ENCODE measurements at places on chromosomes 2 and 18.

GRCh38 chr2:120939595-120940318 is 204.1 kb downstream of the GLI2 start:
- no peak for DNase-seq

DNA sequence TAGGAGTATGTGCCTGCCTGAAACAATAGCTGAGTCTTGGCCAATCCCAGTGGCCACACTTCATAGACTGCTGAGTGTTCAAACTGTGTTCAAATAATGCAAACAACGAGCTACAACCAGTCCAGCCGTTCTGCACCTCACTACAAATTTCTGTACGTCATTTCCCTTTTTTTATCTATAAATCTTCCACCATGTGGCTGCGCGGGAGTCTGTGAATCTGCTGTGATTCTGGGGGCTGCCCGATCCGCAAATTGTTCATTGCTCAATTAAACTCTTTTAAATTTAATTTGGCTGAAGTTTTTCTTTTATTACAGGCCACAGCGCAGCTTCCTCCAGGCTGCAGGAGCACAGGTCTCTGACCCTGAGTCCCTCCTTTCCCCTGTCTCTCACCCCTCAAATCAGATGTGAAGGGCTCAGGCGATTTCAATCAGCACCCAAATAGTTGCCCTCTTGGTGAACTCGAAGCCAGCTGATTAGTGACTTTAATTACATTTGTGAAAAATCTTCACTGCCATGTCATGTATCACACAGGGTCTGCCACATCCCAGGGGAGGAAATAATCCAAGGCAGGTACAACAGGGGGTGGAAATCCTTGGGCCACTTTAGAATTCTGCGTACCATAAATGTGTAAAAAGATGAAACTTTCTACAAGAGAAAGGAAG is 145.6 kb downstream of the NDUFA10 start:
- no peak for DNase-seq

GRCh38 chr2:44751754-44752479 is 189.6 kb upstream of the SIX3 start:
- no peak for DNase-seq

DNA sequence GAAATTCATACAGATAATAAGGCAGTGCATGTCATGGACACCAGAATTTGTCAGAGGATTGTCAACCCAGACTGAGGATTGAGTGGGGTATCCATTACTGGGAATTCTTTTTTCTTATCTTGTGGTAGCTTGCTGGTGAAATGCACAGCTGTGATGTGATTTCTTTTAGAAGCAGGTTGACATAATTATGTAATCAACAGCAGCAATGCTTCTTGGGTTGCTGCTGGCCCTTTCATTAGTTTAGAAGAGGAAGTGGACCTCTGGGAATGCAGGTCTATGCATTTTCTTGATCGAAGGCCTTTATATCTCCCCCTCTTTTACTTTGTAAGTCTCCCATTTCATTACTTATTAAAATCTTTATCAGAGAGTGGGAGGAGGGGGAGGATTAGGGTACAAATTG is 319.9 kb downstream of the AGPS start:
- no peak for DNase-seq

- no peak for DNase-seq
Observed at GRCh38 chr2:119282146-119282995, 58.7 kb downstream of the STEAP3 start.

DNA sequence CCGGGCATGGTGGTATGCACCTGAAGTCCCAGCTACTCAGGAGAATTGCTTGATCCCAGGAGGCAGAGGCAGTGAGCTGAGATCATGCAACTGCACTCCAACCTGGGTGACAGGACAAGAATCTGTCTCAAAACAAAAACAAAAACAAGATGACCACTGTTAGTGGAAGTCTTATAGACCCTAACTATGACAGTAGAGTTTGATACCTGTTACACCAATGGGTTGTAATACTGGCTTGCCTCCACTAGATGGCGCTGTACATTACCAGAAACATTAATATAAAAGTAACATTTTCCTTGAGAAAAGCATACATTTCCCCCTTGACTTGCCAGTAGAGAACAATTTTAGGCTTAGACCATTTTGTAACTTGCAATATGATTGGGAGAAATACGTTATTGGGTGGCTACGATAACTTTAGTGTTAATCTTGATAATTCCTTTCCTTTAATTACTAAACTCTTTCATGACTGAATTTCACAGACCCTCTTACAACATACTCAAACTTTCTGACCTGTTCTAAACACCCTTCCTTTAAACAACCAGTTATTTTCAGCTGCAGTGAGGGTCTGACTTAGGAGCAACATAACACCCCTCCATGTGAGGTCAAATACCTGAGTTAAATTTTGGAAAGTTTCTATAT is 19.5 kb downstream of the SLC25A52 start:
- DNase-seq = no peak

- no peak for DNase-seq
Observed at GRCh38 chr18:59690186-59690982, 6.8 kb downstream of the CCBE1 start.

DNA sequence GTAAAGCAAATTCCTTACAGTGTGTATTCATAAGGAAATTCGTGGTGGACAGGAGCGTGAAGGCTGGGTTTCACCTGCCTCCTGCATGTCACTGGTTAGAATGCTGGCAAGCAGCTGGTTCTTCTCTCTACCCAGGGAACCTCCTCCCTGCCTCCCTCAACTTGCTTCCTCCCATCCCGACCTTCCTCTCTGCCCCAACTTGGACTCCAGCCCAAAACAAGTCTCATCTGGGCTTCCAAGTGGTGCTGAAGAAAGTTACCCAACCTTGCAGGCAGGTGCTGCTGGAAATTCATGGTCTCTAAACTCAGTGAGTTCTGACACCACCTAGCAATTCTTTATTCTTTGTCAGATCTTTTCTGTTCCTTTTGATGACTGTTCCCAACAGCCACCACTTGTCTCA is 184.5 kb downstream of the BCL2 start:
- DNase-seq = no peak

- no peak for DNase-seq
Observed at GRCh38 chr2:118292991-118293390, 204.7 kb downstream of the INSIG2 start.

DNA sequence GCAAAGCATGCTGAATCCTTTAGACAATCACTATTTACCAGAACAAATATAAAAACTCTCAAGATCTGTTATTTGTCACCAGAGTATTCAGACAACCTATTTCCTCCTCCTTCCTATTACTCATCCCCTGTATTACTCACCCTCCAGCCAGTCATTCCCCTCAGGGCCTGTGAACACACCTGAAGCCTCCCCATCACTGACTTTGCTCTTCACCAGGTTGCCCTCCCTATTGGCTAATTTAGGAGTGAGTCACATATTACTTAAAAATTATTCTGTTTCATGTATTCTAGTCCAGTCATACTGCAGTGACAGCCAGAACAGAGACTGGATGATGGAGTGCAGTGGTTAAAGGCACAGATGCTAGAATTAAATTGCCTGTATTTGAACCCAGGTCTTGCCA is 3.7 kb upstream of the ATG16L1 start:
- no peak for DNase-seq

DNA sequence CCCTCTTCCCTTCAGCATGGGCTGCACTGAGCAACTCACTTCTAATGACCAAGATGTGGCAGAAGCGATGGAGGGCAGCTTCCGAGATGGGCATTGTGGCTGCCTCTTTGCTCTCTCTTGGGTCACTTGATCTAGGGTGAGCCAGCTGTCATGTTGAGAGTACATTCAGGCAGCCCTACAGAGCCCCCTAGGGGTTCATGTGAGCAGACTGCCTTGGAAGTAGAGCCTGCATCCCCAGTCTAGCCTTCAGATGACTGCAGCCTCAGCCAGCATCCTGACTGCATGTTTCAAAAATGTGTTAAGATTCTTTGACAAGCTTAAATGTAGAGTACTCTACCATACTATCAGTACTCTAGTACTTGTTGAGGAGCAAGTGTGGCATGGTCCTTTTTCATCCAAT is 143.9 kb downstream of the NCK2 start:
- DNase-seq = no peak

DNA sequence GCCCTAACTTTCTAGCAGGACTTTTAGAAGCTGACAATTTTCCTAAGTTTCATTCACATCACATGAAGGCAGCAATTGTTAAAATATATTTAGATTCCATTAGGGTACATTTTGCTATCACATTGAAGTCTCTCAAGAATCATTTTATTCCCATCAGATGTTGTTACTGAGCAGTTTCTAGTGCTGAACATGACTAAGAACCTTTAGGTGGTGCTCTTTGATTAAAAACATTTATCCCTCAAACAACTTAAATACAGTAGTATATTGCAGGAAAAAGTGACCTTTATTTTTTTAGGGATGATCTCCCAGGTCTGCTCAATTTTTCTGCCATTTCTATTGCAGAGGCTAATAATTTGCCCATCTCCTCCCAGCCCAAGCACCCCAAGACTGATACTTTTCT is 22.9 kb upstream of the NARS1 start:
- DNase-seq = no peak

GRCh38 chr2:21019000-21019677 is 24.7 kb downstream of the APOB start:
- no peak for DNase-seq

DNA sequence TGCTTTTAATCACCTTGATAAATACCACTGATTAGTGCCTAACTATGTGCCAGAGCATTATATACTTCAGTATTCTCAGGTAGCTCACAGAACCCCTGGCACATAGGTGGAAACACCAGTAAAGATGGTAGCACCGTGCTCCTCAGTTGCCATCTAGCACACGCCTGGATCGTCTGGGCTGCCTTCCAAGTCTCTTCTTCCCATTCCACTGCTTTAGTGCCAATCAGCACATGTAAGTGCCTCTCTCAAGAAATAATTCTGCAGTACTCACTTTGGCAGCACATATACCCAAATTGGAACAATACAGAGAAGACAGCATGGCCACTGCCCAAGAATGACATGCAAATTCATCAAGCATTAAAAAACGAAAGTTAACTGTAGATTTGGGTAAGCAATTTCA is 13.0 kb downstream of the POLR2D start:
- no peak for DNase-seq

DNA sequence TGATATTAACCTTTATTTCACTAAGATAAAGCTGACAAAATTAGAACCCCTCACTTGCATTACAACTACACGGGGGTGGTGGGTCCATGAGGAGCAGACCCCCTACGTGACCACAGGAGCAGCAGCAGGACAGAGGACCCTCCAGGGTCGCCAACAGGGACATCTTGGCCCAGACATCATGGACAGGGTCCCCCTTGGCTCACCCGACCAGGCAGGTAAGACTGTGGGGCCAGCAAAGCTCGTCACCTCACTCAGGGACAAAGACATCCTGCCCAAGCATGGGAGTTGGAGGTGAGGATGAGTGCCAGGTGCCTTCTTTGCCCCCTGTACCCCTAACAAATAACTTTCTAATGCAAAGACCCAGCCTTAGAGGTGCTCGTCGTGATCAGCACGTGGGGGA is 111.3 kb upstream of the RAB6C start:
- no peak for DNase-seq

- DNase-seq = no peak
Observed at GRCh38 chr18:13481820-13482617, 244.3 kb downstream of the FAM210A start.

GRCh38 chr2:234761910-234762309 is 189.9 kb upstream of the SH3BP4 start:
- DNase-seq = no peak

DNA sequence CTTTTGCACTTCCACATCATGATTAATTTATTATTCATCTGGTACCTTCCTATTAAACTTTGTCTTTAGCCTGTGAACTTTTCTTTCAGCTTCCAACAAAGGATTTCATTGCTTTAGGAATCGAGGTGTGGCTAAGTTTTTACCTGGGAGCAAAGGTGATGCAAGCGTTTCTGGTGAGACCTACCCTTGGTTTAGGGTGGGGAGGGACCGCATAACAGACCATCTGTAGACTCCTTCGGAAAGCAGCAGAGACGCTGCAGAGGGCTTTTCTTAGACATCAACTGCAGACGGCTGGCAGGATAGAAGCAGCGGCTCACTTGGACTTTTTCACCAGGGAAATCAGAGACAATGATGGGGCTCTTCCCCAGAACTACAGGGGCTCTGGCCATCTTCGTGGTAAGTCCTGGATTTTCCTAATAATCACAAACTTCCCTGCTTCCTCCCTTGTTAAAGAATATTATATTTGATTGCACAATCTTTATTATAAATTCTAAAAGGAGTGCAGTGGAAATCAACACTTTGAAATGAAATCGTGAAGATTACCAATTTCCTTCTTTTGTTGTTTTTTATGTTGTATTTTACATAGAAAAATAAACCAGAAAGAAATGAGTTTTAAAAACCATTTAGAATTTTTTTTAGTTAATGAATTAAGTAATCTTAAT is at the start of gene DSG3:
Gene DSG3 (plus strand): TSS at position 212 of the 662 bp plus-strand sequence. CDS start 137 bp downstream, at position 349.
- no peak for DNase-seq

DNA sequence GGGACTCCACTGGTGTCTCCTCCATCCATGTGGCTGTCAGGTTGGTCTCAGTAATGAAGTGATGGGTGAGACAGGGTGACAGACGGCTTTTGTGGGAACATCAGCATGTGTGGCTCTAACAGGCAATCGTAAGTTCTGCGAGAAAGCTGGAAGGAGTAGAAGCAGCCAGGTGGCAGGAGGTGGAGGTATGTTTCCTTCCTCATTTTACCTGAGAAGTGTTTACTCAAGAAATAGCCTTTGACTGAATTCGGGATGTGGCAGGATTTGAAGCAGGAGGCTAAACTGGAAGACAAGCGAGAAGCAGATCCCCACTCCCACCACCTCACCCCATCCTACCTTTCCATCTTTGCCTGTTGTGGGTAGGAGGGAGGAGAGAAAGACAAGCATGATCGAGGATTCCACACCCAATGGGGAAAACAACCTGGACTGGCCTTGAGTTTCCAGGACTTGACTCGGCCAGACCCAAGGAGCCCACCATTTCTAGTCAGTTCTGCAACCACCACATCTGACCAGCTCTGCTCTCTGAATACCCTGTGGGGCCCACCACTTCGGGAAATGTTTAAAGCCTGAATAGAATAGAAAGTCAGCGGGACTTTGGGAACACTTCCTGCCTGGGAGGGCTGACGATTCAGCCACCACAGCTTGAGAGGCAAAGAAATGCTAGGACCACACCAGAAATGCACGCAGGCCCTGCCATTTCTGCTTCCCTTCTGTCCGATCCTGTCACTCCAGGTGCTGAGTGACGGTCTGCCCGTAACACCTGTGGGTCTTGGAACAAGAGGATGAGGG is 1.2 kb downstream of the ABCG8 start:
- no peak for DNase-seq

DNA sequence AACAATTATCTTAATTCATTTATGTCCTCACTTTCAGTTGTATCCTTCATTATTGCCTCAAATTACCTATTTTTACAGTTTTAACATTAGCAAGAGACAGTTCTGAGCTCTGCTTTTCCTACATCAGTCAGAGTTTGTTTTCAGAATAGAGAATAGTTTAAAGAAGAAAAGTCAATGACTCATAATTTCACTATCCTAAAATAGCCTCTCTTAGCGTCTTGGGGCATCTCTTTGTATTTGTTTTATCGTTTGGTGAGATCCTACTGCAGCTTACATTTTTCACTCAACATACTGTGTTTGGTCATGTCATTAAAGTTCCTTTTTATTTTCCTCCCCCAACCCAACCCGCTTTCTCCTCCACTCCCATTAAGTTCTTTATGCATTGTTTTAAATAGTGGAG is 3.8 kb downstream of the SEC11C start:
- DNase-seq = no peak

GRCh38 chr2:132849118-132849517 is 179.1 kb upstream of the LYPD1 start:
- DNase-seq = no peak
